ENCODE measurements at places on chromosomes 2 and 18. TPM values are rescaled to one million over a fixed set of nuclear protein-coding genes. Genes with fewer than 3 reads are reported as not detected.

- DNase-seq, result no peak
These were observed 68.6 kb downstream of the GALNT3 start for GRCh38 chr2:165725421-165725820.

DNA sequence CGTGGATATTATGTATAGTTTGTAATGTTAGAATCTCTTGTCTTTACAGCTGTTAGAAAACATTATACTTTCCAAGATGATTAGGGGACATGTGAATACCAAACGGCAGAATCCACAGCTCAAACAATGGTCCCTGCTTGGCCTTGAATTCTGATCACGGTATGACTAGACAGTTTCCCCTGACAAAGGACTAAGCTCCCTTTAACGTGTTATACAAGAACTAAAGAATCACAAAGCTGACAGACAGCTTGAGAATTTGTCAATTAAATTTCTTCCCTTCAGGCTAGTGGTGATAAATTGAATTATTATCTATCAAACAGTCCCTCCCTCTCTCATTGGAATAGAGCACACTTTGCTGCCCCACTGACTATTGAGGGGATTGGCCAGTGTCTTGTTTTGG is 359.2 kb upstream of the ID2 start:
- DNase-seq, result no peak

DNA sequence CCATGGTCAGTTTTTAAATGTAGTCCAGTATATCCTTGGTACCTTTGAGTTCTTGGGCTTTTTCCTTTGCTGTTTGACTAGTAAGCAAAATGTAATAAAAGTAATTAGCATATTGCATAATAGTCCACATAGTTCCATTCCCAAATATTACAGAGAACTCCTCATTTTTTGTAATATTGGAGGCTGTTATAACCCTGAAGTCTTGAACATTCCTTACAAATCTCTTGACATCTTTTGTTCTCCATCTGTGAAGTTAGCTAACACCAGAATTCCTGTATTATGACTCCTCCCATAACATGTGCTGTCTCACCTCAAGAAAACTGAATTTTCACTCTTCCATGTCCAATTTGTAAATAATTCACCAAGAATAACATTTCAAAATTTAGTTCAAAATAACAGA is 17.1 kb downstream of the CREB1 start:
- no peak for DNase-seq

- DNase-seq, result no peak
These were observed 260.5 kb downstream of the CCDC85A start for GRCh38 chr2:56444339-56444738.

DNA sequence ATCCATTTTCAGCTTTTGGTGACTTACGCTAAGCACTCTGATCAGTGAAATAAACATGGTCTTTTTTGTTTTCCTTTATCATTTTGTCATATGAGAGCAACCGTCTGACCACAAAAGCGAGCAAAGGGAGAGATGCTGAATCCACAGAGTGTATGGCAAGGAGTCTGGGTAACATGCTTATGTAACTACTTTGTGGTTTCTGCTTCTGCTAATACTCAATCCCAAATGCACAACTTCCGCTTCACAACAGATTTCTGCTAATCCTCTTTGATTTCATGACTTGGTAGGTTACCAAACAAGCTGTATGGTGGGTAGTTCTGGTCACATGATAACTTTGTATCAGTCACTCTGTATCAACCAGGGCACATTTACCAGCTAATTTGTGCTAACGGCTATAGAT is 908.4 kb upstream of the CRIM1 start:
- DNase-seq, result no peak

DNA sequence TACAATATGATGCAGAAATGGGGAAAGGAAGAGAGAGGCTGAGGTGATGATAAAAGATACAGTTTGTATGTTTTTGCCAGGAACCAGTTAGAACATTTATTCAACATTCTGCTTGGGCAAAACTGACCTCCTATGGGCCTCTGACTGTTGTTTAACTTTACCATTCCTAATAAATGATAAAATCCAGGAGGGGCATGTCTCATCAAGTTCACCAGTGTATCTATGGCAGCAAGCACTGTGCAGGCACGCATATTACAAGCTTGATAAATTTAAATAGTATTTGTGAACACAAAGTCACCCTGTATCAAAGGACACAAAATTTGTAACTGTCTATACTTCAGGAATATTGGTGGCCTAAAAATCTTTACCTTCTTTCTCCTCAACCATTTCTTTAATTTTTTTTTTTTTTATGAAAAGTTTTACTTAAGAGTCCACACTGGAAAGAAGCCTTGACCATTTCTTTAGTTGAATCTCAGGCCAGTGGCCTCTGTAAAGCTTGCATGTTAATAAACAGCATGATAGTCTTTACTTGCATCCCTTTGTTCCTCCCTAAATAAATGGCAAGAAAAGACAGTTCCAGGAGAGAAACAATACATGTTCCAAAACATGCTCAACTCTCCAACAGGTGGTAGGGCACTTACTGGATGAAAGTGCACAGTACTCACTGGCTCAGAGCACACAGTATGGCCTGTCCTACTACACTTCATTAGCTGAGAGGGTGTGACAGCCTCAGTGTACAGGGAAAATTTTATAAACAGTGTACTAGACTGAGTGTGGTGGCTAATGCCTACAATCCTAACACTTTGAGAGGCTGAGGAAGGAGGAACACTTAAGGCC is 52.3 kb downstream of the SOS1 start:
- DNase-seq, result no peak

- peak; percentile 48 for DNase-seq
These were observed 7.8 kb downstream of the SULT1C4 start for GRCh38 chr2:108385411-108386071.

GRCh38 chr2:158760887-158761286 is 34.2 kb upstream of the DAPL1 start:
- DNase-seq, result no peak

The SRD5A2 gene
- polyA plus RNA-seq, result not detected

The CXCR1 gene
- not detected for polyA plus RNA-seq

The TMEM200C gene
- not detected for polyA plus RNA-seq

The BOLL gene
- not detected for polyA plus RNA-seq

The CD8B2 gene
- not detected for polyA plus RNA-seq

The SPC25 gene
- polyA plus RNA-seq, result 57.7 TPM

Measured in GM12878 (cell line).